Neural crest cell (in vitro differentiated cells): ENCODE measurements at places on chromosomes 3 and 15. TPM values are rescaled to one million over a fixed set of nuclear protein-coding genes. Genes with fewer than 3 reads are reported as not detected.

The SATB1 gene
- total RNA-seq, result 22.1 and 22.3 TPM in 2 replicates

The UQCC5 gene
- total RNA-seq, result 26.2 and 29.8 TPM in 2 replicates

The PLSCR5 gene
- not detected in 2 replicates for total RNA-seq

DNA sequence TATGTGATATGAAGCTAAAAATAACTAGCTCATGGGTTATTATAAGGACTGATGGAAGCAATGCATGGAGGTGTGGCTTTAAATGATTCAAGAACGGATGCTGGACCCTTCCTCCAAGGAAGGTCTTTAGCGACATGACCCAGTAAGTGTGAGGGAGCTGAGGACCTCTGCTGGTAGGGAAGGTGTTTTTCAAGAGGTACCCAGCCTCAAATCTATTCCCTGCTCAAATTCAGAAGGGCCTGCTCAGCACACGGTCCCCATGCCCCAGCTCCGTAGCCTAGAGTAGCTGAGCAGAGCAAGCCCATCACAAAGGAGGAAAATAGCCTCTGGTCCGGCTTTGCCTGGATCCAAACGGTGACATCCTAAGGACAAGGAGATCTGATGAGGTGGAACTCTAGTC is 266.2 kb upstream of the IGF1R start:
- no peaks in the 10 kb centered on the region for H3K36me3 ChIP-seq
- no peak overlapping the region for H3K4me3 ChIP-seq
- DNase-seq, result no peak
- H3K27ac ChIP-seq, result no peak overlapping the region
- H3K4me1 ChIP-seq, result peaks cover 3% of the 10 kb centered on the region

DNA sequence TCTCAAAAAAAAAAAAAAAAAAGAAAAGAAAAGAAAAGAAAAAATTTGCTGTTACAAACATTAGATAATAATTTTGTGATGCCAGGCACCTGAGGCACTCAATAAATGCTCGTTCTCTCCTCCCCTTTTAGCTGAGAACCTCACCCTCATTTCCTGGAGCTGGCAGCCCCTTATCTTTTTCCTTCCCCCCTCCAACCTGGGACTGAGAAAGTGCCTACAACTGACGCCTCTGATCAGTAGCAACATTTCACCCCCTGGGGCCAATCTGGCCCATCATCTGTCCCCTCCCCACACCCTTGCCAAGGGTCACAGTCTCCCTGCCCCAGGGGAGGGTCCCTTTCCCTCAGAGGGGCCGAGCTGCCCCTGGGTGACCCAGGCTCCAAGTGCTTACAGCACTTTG is 12.6 kb upstream of the RNU6-1 start:
- no peak overlapping the region for H3K4me3 ChIP-seq
- no peak for DNase-seq
- H3K27ac ChIP-seq, result no peak overlapping the region
- no peaks in the 10 kb centered on the region for H3K36me3 ChIP-seq
- H3K4me1 ChIP-seq, result peaks cover 9% of the 10 kb centered on the region

GRCh38 chr3:127488740-127489139 is 101.8 kb downstream of the TPRA1 start:
- no peak for DNase-seq
- H3K4me1 ChIP-seq, result no peaks in the 10 kb centered on the region
- no peak overlapping the region for H3K4me3 ChIP-seq
- H3K36me3 ChIP-seq, result no peaks in the 10 kb centered on the region

- no peaks in the 10 kb centered on the region for H3K36me3 ChIP-seq
- no peak overlapping the region for H3K4me3 ChIP-seq
- H3K4me1 ChIP-seq, result peaks cover 11% of the 10 kb centered on the region
- no peak for DNase-seq
- H3K27ac ChIP-seq, result no peak overlapping the region
These were observed 762 bp upstream of the IQSEC1 start for GRCh38 chr3:13074006-13074375.

GRCh38 chr3:157257101-157257500 is 97.2 kb upstream of the CCNL1 start:
- peaks cover 42% of the 10 kb centered on the region for H3K4me1 ChIP-seq
- peaks cover 6% of the 10 kb centered on the region for H3K36me3 ChIP-seq
- H3K27me3 ChIP-seq, result no peaks in the 10 kb centered on the region
- H3K27ac ChIP-seq, result no peak overlapping the region
- no peak for DNase-seq

GRCh38 chr15:60673918-60674558 is 195.1 kb upstream of the ICE2 start:
- H3K4me3 ChIP-seq, result no peak overlapping the region
- no peaks in the 10 kb centered on the region for H3K4me1 ChIP-seq
- no peak overlapping the region for H3K27ac ChIP-seq
- no peaks in the 10 kb centered on the region for H3K36me3 ChIP-seq

- H3K27ac ChIP-seq, result no peak overlapping the region
- H3K36me3 ChIP-seq, result no peaks in the 10 kb centered on the region
- no peaks in the 10 kb centered on the region for H3K4me1 ChIP-seq
- H3K4me3 ChIP-seq, result no peak overlapping the region
These were observed 48.0 kb downstream of the KLF15 start for GRCh38 chr3:126309165-126309564.

GRCh38 chr3:30294241-30294667 is 312.1 kb upstream of the TGFBR2 start:
- H3K27me3 ChIP-seq, result no peaks in the 10 kb centered on the region
- H3K4me3 ChIP-seq, result no peak overlapping the region
- no peak overlapping the region for H3K27ac ChIP-seq
- DNase-seq, result no peak
- H3K36me3 ChIP-seq, result no peaks in the 10 kb centered on the region
